ENCODE measurements at places on chromosomes 7 and 10. TPM values are rescaled to one million over a fixed set of nuclear protein-coding genes. Genes with fewer than 3 reads are reported as not detected.

- peaks cover under 1% of the 10 kb centered on the region for H3K36me3 ChIP-seq
- peaks cover 25% of the 10 kb centered on the region for H3K4me1 ChIP-seq
- no peak for DNase-seq
- no peak overlapping the region for H3K4me3 ChIP-seq
- no peak overlapping the region for H3K27ac ChIP-seq
Observed at GRCh38 chr7:98805956-98806838, 63.6 kb downstream of the TMEM130 start.

GRCh38 chr7:25032774-25033743 lies 53.1 kb upstream of the OSBPL3 start:
- peaks cover 10% of the 10 kb centered on the region for H3K36me3 ChIP-seq
- H3K4me3 ChIP-seq: no peak overlapping the region

DNA sequence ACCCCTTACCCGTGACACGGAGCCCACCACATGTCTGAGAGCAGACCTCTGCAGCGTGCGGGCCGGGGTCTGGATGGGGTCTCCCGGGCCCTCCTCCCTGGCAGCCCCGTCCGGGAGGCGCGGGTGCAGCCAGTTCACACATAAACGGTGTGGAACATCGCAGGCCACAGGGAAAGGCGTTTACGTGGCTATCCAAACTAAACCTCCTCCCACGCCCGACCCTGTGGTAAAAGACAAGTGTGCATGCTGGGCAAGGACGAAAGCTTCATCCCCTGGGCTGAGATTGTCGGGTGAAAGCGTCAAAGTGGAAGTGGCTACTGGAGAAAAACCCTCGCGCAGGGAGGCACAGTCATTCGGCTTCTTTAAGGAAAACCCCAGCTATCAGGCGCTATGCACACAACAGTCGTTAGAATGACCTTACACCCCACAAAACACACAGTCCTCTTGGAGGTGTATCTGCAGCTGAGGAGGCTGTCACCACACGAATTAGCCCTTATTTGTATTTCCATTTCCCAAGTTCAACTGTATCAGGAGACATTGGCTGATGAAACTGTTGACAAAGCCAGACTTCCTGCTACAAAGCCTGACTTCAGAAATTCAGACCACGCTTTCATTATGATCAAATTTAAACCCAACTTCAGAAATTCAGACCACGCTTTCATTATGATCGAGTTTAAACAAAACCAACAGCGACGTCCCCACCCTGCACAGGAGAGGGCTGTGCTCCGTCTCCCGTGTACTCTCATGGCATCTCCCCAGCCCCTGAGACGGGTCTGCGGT lies 15.3 kb downstream of the GPER1 start:
- H3K4me3 ChIP-seq: no peak overlapping the region
- H3K27me3 ChIP-seq: peaks cover 4% of the 10 kb centered on the region
- H3K4me1 ChIP-seq: peaks cover 22% of the 10 kb centered on the region
- DNase-seq: no peak

- H3K4me3 ChIP-seq: no peak overlapping the region
- no peaks in the 10 kb centered on the region for H3K36me3 ChIP-seq
- no peaks in the 10 kb centered on the region for H3K27me3 ChIP-seq
- H3K27ac ChIP-seq: no peak overlapping the region
- no peaks in the 10 kb centered on the region for H3K4me1 ChIP-seq
- no peak for DNase-seq
Observed at GRCh38 chr7:8274589-8274988, 12.6 kb upstream of the ICA1 start.

- no peaks in the 10 kb centered on the region for H3K36me3 ChIP-seq
- H3K27me3 ChIP-seq: no peaks in the 10 kb centered on the region
- H3K4me3 ChIP-seq: no peak overlapping the region
- no peak for DNase-seq
Observed at GRCh38 chr7:130919316-130920103, 185.5 kb upstream of the KLF14 start.

DNA sequence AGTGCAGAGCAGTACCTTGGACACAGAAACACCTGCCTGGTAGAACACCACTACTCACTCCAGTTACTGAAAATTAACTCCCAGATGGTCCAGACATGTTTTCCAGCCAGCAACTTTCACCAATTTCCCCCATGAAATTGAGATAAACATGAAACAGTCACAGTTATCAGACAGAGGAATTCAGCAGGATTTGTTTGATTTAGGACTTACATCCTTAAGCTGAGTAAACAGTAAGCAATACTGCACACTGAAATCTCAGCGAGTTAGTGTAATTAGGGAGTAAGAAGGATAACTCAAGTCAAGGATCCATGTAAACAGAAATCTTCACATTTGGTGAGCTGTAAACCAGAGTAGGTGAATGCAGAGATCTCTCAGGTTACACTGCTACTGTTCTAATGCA lies 353.5 kb downstream of the ELMO1 start:
- H3K4me3 ChIP-seq: no peak overlapping the region
- H3K36me3 ChIP-seq: peaks cover 11% of the 10 kb centered on the region
- DNase-seq: no peak
- H3K27me3 ChIP-seq: no peaks in the 10 kb centered on the region
- H3K27ac ChIP-seq: no peak overlapping the region
- peaks cover 4% of the 10 kb centered on the region for H3K4me1 ChIP-seq

DNA sequence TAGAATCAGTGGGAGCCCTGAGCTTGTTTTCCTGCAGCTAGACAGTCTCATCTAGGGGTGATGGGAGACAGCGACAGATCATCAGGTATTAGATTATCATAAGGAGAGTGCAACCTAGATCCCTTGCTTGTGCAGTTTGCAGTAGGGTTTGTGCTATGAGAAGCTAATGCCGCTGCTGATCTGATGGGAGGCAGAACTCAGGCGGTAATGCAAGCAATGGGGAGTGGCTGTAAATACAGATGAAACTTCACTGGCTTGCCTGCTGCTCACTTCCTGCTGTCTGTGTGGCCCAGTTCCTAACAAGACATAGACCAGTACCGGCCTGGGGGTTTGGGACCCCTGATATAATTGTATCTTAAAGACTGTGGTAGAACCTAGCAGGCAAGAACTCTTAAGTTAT lies 17.6 kb downstream of the NRBF2 start:
- no peak for DNase-seq
- H3K27me3 ChIP-seq: peaks cover 2% of the 10 kb centered on the region
- peaks cover 10% of the 10 kb centered on the region for H3K4me1 ChIP-seq
- no peak overlapping the region for H3K27ac ChIP-seq
- H3K36me3 ChIP-seq: no peaks in the 10 kb centered on the region
- no peak overlapping the region for H3K4me3 ChIP-seq

DNA sequence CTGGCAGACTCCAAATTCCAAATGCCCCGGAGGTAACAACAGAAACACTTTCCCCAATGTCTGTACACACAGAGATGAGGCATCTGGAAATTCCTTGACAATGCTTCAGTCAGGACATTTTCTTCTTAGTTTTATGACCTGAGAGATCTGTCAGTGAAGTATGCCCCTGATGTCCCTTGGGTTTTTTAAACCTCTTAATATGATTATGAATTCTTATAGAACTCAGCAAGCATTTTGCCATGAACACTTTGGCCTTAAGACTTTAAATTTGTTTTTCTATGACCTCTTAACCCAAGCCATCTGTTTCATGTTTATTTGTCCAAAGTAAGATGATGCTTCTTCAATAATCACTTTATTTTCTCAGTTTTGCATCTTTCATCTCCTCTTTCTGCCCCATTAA lies 1206.2 kb downstream of the GATA3 start:
- no peak for DNase-seq
- no peak overlapping the region for H3K27ac ChIP-seq
- H3K36me3 ChIP-seq: no peaks in the 10 kb centered on the region
- H3K27me3 ChIP-seq: no peaks in the 10 kb centered on the region
- no peak overlapping the region for H3K4me3 ChIP-seq

DNA sequence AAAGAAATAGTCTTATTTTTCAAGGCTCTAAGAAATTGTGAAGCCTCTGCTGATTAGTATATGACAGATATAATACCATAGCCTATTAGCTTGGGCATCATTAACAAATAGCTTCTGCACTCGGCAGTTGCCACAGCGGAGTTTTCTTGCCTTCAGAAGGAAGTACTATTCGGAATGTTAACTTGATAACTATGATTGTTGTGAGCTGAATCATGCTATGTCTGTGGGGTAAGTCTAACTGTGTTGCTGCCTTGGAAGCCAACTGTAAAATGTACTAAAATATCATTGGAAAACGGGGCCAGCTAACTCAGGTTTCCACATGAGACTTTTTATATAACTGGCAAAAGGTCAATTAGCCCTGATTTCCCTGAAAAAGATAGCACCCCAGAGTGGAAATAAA lies 93.2 kb downstream of the TWIST1 start:
- no peaks in the 10 kb centered on the region for H3K36me3 ChIP-seq
- DNase-seq: no peak
- no peak overlapping the region for H3K4me3 ChIP-seq
- H3K4me1 ChIP-seq: no peaks in the 10 kb centered on the region
- no peaks in the 10 kb centered on the region for H3K27me3 ChIP-seq

Gene PRF1
- total RNA-seq: 2.6 TPM

Gene MSS51
- 3.5 TPM for total RNA-seq

Gene FGFR2
- 7.4 TPM for total RNA-seq

Gene LRRC61
- 10.2 TPM for total RNA-seq

Gene SLC39A12
- total RNA-seq: not detected

Gene VWDE
- total RNA-seq: 12.4 TPM

Gene WEE2
- total RNA-seq: not detected

Gene CYP2W1
- 1.3 TPM for total RNA-seq

All from glutamatergic neuron (in vitro differentiated cells).